Stimulated activated CD4-positive, alpha-beta T cell treated with anti-CD3 and anti-CD28 coated beads, Interleukin-4, amount 100 ng/mL, for 24 hours (primary cell): ENCODE measurements at places on chromosomes 16 and 17.

- no peak for DNase-seq
These were observed 10.3 kb upstream of the NTN1 start for GRCh38 chr17:9011001-9011400.

GRCh38 chr17:83067071-83067717, 12.2 kb upstream of the METRNL start:
- no peak for DNase-seq

- DNase-seq = no peak
These were observed 479.8 kb upstream of the GOT2 start for GRCh38 chr16:59213952-59214351.

DNA sequence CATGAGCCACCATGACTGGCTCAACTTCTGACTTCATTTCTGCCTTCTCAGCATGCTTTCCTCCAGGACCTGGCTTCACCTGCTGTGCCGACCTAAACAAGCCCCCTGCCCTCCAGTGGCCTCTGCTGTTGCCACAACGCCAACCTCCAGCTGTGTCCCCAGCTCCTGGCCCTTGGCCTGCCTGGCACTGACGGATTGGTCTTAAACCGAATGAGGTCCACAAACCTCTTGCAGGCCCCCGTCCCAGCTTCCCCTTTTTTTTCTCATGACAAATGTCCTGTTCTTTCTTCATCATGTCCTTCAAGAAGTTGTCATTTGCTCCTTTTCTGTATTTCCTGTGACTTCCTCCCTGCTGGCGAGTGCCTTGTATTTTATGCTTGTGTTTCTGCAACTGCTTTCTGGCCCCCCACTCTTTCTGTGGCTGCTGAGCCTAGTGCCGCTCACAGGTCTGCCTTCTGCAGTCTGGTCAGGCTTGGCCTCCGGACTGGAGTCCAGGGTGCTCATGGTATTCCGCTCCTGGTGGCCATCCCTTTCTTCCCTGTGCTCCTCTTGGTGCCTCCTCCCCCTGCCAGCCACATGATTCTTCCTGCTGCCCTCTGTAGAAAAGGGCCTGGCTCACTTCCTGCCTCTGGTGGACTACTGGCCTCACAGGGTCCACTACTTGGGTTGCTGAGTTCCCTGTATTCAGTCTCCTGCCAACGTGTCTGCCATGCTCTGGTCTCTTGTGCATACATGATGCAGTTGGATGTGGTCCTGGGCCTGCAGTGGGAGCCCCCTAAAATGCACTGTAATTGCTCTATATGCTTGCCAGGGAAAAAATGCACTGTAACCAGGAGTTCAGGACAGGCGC, 2.9 kb downstream of the ATP6V0C start:
- DNase-seq = no peak

DNA sequence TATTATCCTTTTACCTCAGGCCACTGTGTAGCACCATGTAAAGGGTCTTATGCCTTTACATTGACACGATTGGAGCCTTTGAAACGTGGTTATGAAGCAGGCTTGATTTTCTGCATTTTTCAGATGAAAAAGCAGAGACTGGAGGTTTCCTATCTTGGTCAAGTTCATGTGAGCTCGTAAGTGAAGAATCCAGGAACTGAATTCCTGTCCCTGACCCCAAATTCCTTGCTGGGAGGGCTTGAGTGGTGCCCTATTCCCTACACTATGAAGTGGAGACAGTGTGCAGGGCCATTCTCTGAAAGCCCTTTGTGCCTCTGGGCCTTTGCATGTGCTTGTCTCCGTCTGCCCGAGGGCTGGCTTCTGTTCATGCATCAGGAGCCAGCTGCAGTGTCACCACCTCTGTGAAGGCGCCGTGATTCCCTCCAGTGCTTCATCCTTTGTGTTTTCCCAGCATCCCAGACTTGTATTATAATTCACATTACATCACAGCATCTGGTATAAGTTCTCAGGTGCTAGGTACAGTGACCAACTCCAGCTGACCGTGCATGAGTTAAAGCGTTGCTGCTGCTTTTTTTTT, 181.1 kb downstream of the SNX29 start:
- no peak for DNase-seq

DNA sequence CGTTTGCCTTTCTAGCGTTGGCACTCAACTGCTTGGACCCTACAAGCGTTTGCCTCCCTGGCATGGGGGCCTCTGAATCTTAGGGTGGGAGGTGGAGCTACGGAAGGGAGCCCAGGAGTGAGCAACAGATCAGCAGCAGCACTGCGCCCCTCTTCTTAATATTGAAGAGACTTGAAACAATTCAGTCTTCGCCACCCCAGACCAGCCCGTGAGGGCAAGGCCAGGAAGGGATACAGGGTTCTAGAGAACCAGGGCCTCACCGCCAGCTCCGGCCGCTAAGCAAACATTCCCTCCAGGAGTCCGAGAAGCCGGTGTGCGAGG, 1.5 kb upstream of the GPRC5C start:
- DNase-seq = no peak

DNA sequence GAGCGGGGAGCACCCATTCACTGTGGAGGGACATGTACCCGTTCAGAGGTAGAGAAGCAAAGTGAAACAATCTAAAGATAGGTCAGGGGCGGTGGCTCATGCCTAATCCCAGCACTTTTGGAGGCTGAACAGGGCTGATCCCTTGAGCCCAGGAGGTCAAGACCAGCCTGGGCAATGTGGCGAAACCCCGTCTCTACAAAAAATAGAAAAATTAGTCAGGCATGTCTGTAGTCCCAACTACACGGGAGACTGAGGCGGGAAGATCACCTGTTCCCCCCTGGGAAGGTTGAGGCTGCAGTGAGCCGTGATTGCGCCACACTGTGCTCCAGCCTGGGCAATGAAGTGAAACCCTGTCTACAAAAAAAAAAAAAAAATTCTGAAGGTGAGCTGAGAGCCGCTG, 21.7 kb downstream of the MYL4 start:
- no peak for DNase-seq

DNA sequence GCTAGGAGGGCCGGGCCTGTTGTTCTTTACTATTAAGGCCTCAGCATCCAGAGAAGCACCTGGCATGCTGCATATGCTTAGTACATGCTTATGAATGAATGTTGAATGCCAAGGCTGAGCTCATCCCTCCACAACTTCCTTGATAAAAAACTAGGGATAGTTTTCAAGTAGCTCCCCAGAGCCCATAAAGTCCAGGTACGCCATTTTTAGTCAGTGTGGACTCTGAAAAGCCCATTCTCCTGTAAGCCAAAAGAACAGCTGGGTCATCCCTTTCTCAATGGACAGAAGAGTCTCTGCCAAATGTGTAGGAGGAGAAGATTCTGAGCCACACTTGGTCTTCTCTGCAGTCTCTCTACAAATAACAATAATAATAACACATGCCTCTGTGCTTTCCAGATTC, 8.9 kb upstream of the ITGB3 start:
- no peak for DNase-seq
